Activated B cell treated with CpG ODN at 0.5 μM for 24 hours (primary cell): ENCODE measurements at places on chromosomes 1 and 21.

DNA sequence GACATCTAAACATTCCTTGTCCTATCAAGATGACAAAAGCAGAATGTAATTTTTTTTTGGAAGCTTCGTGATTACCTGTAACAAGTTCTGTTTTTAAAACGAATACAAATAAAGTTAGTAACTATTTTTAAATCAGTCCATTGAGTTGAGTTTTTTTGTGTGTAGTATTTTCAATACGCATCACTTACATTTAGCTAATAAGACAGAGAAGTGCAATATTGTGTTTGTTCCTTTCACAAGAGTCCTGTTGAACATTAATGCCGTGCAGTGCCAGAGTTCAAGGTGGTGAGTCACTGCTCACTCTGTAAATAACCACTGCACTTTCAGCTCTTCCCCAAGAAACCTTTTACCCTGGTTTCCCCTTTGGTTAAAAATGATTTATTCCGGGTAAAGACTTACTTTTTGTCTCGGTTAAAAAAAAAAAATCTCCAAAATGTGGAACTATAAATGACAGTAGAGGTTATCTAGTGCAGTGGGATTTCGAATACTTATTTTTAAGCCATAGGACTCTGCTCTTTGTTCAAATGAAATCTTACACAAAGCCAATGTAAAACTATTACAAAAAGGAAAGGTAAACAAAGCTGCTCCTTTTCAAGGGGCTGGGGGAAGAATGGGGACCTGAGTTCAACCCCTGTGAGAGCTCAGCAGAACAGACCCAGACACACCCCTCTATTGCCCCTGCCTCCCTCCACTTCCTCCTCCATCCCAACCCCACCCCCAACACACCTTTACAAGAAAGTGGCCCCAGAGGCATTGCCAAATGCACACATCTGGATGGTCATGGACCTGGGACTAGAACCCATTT is 14.8 kb upstream of the NCMAP start:
- no peak for DNase-seq

GRCh38 chr1:37853157-37853556 is 6.2 kb downstream of the MTF1 start:
- DNase-seq, result no peak

- DNase-seq, result no peak
Measured at GRCh38 chr1:21206117-21206516, 29.4 kb upstream of the EIF4G3 start.

- DNase-seq, result no peak
Measured at GRCh38 chr21:42144679-42145568, 73.8 kb downstream of the UMODL1 start.

DNA sequence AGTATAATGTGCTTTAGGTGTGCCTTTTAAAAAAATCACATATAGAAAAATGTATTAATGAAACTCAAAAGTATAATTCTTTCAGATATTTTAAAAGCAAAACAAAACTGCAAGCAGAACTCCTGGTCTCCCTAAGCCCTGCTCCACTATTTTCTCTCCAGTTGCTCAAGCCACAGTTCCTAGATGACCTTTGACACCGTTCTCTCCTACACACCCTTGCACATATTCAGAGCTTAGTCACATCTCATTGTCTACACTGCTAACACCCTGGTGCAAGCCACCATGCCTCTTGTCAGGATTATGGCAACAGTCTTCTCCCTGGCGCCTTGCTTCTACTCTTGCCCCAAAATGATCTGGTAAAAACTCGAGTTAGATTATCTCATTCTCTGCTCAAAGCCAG is 50.2 kb upstream of the ROR1 start:
- no peak for DNase-seq

GRCh38 chr1:59229138-59229537 is 67.8 kb upstream of the FGGY start:
- DNase-seq, result no peak

- DNase-seq, result no peak
Measured at GRCh38 chr1:184596950-184597645, 157.6 kb downstream of the EDEM3 start.

- no peak for DNase-seq
Measured at GRCh38 chr1:228222548-228222947, 14.7 kb downstream of the OBSCN start.
